ENCODE measurements at places on chromosomes 3 and 15.

GRCh38 chr3:50588759-50589433 is 19.6 kb downstream of the HEMK1 start:
- DNase-seq, result no peak

DNA sequence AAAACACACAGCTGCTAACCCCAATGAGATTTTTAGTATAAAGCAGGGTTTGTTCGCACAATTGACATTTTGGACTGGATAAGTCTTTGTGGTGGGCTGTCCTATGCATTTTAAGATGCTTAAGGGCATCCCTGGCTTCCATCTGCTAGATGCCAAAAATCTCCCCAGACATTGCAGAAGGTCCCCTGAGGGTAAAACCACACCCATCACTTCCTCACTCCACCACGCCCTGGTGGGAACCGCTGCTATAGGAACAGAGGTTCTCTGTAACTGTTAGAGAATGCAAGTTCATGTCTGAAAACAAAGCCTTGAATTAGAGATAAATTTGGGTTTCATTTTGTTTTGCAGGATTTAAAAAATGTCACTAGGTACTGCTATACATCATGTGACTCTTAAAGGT is 67.7 kb downstream of the ARHGEF26 start:
- DNase-seq, result no peak

GRCh38 chr15:58551764-58552504 is 120.1 kb downstream of the LIPC start:
- no peak for DNase-seq

DNA sequence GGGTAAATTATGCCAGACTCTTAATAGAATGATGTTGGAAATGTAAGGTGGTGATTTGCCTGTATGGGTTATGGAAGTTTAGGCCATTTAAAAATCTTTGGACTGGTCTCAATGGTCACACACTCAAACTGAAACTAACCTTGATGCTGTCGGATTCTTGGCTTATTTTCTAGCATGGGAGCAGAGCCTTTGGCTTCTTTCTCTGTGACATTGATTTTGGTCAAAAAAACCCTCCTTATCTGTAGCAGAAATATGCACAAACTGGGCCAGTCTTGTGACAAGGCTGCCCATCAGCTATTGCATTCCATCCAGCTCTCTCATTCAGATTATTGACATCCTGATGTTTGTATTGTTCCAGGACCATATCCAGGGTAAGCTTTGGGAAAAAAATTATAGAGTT is 35.9 kb downstream of the ARPP21 start:
- DNase-seq, result no peak

- DNase-seq, result no peak
Observed at GRCh38 chr15:71335591-71335990, 220.3 kb downstream of the THSD4 start.

- no peak for DNase-seq
Observed at GRCh38 chr15:40452296-40453090, 11.7 kb downstream of the BAHD1 start.

GRCh38 chr15:37055481-37055880 is 44.9 kb downstream of the MEIS2 start:
- no peak for DNase-seq

DNA sequence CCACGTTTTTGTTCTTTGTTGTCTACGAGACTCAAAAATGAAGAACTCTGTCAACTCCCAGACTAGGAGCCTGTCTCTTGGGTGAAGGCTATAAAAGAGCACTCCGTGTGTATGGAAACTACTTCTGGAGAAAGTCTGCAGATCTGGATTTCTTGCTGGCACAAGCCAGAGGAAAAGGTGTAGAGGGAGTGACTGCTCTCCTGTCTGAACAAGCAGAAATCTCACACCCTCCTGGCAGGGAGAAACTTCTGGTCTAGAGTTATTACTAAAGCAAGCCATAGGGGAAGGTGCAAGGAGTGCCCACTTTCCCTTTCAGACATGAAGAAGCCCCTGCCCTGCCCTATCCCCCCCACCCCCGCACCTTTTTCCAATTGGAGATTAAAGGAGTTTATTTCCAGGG is 9.5 kb downstream of the PLAAT1 start:
- DNase-seq, result no peak

DNA sequence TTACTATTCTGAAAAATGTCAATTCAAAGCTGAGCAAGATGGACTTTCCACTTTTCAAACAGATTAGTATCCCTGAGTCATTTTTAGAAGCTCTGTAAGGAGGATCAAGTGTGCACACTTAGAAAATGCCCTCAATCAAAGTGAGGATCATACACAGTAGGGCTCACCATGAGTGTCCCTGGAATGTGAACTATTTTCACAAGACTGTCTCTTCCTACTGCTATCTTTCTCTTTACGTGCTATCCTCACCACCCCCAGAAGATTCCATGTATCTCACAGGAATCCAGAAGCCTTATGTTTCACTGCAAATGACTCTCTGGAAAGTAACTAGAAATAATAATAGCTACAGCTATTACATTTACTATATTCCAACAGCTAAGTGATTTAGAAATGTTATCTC is 349.9 kb upstream of the TGFBR2 start:
- no peak for DNase-seq
